ENCODE measurements at places on chromosomes 13 and 19.

DNA sequence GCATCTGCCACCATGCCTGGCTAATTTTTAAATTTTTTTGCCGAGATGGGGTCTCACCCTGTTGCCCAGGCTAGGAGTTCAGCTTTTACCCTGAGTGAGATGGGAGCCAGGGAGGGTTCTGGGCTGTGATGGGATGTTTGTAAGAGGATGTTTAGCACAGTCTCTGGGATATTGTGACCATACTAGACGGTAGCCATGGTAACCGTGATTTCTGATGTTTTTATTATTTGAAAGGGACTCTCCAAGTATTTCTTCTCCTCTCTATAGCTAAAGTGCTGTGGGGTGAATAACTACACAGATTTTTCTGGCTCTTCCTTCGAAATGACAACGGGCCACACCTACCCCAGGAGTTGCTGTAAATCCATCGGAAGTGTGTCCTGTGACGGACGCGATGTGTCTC lies 10.4 kb downstream of the TSPAN16 start:
- no peak for DNase-seq

DNA sequence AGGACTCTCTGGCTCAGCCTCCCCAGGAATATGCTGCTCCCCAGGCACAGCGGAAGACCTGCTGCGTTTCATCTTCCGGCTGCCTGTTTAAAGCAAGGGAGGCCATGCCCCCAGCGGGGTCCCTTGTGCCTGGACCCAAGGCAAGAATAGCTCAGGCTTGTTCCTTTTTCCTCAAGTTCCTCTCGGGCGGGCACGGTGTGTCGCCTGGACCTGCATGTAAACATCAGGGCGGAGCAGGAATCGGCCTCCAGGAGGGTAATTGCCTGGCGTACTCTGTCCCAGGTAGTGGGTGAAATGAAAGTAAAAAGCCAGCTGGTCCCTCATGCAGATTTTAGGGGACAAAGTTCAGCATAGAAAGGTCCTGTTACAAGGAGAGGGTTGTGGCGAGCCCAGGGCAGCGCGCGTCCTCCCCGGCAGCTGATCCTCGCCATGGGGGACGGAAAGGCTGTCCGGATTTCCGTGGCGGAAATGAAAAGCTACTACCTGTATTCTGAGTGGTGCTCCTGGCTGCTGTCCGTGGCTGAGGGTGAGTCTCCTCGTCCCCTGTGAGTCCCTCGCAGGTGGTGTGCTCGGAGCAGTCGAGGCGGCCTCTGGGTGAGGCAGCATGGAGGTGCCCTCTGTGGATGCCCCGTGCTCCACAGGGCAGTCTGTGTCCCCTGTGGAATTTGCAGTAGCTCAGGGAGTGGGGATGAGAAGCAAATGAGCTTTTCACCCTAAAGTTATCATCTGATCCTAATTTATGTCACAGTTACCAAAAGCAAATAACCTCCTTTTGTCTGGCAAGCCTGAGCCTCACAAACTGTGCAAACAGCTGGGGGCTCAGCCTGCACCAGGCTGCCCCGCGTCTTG lies 16.2 kb downstream of the MCF2L start:
- DNase-seq = peak; percentile 40

GRCh38 chr19:56261145-56261544 lies 11.4 kb upstream of the EDDM13 start:
- DNase-seq = no peak

- DNase-seq = no peak
Measured at GRCh38 chr13:28679628-28680027, 20.7 kb downstream of the POMP start.

DNA sequence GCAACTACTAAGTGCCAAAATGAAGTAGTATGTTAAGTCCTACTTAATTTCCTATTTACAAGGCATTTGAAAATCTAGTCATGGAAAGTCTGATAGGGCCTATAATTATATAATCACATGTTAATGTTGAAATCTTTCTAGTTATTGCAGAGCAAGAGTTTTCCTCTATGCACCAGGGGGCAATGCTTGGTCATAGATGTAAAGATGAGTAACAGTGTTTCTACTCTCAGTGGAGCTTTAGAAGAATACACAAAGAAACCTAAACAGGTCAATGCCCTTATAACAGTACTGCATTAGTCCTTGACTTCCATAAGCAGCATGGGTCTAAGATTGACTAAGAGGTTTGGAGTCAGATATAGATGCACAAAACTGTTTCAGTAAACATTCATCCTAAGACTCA lies 218.7 kb downstream of the KCTD12 start:
- no peak for DNase-seq

DNA sequence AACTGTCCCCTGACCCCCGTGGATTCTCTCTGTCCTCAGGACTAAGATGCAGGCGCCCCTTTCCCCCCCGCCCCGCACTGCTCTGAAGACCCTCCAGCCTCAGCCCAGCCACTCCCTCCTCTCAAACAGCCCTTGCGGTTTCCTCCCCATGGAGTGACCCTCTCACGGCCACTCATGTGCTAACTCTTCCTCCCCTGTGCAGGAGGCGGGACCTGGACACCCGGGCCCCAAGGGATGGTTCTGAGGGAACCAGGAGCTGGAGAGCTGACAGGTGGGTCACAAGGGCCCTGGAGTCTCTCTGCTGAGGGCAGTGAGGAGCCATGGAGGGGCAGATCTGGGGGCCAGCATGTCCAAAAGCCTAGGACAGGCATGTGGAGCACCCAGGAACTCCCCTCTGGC lies 1.9 kb downstream of the ISOC2 start:
- DNase-seq = no peak

GRCh38 chr19:18704054-18704453 lies 20.6 kb downstream of the CRTC1 start:
- no peak for DNase-seq

All from ELF-1 (cell line).